ENCODE measurements at places on chromosomes 12 and 14.

DNA sequence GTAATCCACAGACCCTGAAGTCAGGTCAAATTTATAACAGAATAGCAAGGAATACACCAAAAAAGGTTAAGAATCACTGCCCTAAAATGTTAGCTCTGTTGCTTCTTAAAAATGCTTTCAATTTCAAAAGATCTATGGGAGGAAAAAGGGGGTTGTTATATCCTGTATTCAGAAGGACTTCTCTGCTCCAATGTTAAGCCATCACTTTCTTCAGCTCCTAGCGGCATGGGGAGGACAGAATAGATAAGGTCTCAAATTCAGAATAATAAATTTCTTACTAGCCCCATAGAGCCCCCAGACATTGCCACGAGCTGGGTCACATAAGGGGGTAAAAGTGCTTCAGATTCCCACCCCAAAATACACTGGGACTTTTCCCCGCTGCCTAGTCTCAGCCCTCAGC lies 49.8 kb downstream of the CPM start:
- no peak for DNase-seq

DNA sequence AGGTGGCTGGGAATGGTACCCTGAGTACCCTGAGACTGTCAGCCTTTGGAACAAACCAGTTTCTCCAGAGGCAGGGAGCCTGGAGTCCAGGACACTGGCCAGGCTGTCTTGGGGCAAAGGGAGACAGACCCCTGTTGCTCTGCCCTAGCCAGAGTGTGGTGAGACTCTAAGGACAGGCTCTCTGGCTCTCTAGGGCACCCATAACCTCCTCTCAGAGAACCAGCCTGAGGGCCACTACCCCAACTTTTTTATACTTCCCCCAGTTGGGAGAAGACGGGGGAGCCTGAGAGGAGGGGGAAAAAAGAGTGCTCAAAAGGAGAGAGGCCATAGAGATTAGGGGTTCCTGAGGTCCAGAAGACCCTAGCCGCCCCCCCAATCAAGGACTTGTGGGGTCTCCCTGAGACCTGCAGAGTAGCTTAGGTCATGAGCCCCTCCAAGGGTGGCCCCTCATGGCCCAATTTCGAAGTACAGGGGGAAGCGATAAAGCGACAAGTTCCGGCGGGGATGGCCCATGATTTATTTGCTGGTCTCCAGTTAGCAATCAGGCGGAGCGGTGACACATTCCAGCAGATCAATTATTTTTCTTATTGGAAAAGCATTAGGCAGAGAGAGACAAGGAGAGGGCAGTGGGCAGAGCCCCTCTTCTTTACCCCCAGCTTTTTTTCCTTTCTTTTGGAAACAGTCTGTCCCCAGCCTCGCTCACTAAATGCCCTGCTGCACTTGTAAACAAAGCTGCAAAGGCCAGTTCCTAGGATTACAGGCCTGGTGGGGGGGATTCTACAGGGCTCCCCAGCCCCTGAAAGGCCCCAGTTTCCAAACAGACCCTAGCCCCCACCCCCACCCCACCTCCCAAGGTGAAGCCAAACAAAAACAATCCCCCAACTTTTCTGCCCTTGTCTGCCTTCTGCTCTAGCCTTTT lies 1.5 kb downstream of the HOXC8 start:
- DNase-seq, result no peak

DNA sequence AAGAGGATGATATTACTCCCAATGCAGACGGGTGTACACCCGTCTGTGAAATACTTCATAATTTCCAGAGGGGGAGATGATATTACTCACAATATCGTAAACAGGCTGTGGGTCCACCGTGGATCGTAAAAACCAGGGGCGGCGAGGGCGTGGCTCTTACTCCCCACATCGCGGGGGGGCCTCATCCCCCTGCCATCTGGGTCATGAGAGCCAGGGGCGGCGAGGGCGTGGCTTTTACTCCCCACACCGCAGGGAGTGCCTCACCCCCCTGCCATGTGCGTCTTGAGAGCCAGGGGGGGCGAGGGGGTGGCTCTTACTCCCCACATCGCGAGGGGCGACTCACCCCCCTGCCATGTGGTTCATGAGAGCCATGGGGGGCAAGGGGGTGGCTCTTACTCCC lies 86.2 kb upstream of the GNG2 start:
- DNase-seq, result no peak

DNA sequence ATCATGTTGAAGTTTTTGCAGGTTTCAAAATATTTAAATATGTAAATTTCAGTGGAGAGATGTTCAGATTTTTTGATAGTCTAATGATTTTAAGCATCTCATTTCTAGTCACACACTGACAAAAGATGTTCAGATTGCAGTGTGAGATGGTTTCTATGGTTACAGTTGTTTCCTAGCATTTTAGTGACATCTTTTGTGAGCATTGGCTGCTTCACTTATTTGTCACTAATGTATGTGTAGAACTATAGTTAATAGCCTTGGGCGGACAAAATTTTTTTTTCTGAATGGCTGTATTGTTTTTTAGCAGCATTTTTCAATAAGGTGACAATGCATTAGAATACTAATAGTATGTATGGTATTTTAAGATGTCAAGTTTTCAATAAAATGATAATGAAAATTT lies 315.6 kb upstream of the PRKD1 start:
- no peak for DNase-seq

DNA sequence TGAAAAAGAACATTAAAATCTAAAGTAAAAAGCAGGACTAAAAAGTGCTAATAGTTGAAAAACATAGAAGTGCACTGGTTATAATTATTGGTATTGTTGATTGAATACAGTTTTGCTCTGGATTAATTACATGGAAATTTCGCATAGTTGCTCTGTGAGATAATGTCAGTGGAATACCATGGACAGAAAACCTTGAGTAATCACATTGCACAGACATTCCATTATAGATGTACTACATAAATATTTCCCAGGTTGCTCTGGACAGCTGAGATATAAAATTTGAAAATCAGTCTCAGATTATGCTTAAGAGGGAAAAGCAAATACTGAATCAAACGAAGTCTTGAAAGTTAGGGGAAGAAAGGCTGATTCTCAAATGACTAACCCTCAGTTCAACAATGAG lies 439.3 kb upstream of the FLRT2 start:
- no peak for DNase-seq

- no peak for DNase-seq
Observed at GRCh38 chr14:41668356-41668755, 61.7 kb downstream of the LRFN5 start.

GRCh38 chr12:104535369-104535768 lies 78.6 kb downstream of the CHST11 start:
- DNase-seq, result no peak

DNA sequence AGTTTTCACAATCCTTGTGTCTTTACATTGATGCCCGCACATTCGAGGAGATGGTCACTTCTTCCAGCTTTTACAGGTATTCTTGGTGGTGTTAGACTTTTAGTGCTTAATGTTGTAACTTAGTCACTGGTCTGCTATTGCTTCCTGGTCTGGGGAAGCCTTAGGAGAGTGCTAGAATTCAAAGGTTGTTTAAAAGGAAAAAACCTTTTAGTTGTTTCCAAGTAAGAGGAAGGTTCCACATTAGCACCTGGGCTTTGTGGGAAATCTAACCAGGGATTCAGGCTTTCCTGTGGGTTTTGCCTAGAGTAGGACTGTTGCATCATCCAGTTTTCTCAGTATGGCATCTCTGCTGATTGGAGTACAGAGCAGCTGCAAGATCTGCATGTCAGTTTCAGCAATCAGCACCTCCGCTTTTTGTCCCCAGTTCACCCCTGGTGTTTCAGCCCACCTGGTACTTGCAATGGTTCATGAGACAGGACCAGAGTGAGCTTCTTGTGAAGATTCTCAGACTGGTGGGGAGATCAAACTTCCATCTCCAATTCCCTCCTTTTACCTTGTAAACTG lies 44.0 kb upstream of the PLBD1 start:
- no peak for DNase-seq

Data from GM12892 (cell line).